ENCODE measurements at places on chromosomes 13 and 19.
A peak's percentile ranks its signal among the peaks of the same experiment; 100 is the strongest.

DNA sequence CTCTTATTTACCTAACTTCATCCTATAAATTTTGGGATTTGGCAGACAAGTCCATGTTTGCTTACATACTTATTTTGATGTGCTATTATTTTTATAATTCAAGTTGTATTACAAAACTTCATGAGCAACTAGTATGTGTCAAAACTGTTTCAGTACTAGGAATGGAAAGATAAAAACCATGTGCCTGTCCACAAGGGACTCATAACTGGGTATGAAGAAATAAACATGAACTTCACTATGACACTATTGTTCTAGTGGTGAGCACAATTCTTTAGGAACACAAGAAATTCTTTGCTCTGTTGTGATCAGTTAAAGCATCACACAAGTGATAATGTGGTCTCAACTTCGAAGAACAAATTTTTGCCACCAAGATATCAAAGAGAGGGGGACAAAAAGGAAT, 97.5 kb upstream of the FBXL3 start:
- DNase-seq: no peak

GRCh38 chr19:38003438-38004185, 96.6 kb downstream of the SIPA1L3 start:
- no peak for DNase-seq

- DNase-seq: no peak
Observed at GRCh38 chr13:79780240-79780639, 299.3 kb downstream of the NDFIP2 start.

DNA sequence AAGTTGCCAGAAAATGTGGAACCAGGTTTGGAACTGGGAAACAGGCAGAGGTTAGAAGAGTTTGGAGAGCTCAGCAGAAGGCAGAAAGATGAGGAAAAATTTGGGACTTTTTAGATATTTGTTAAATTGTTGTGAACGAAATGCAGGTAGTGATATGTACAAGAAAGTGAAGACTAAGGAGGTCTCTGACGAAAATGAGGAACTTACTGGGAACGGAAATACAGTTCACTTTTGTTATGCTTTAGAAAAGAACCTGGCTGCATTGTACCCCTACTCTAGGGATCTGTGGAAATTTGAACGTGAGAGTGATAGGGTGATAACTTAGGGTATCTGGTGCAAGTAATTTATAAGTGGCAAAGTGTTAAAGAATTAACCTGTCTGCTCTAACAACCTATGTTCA, 632.4 kb downstream of the SLITRK5 start:
- no peak for DNase-seq

GRCh38 chr13:59483501-59484145, 680.1 kb downstream of the DIAPH3 start:
- DNase-seq: no peak

- DNase-seq: peak; percentile 78
Observed at GRCh38 chr19:4186087-4186993, 3.9 kb downstream of the ANKRD24 start.

All from CD4-positive, alpha-beta T cell treated with Interleukin-2 at 100 ng/mL for 4 hours (primary cell).